Naive B cell (primary cell): ENCODE measurements at places on chromosomes 2 and 18. TPM values are rescaled to one million over a fixed set of nuclear protein-coding genes. Genes with fewer than 3 reads are reported as not detected.
A peak's percentile ranks its signal among the peaks of the same experiment; 100 is the strongest.

GRCh38 chr2:198545411-198545810, 741.0 kb downstream of the PLCL1 start:
- H3K27ac ChIP-seq = no peak overlapping the region
- no peaks in the 10 kb centered on the region for H3K36me3 ChIP-seq
- H3K4me3 ChIP-seq = no peak overlapping the region
- no peaks in the 10 kb centered on the region for H3K27me3 ChIP-seq
- no peaks in the 10 kb centered on the region for H3K4me1 ChIP-seq

DNA sequence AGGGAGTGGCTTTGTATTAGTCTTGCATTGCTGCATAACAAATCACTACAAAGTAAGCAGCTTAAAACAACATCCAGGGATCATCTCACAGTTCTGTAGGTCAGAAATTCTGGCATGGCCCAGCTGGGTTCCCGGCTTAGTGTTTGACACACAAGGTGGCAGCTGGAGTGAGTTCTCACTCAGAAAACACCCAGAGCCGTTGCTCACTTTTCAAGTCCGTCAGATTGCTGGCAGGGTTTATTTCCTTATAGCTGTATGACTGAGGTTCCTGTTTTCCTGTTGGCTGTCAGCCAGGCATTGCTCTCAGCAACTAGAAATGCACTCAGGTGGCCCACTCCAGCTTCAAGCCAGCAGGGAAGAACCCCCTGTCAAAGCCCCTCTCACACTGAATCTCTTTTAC, 324.1 kb downstream of the CCDC178 start:
- peaks cover 4% of the 10 kb centered on the region for H3K27me3 ChIP-seq
- no peaks in the 10 kb centered on the region for H3K36me3 ChIP-seq
- no peak for DNase-seq
- no peaks in the 10 kb centered on the region for H3K4me1 ChIP-seq
- H3K27ac ChIP-seq = no peak overlapping the region

GRCh38 chr2:38376346-38377049, 575 bp downstream of the ATL2 start:
- H3K27ac ChIP-seq = peak overlapping the region; percentile 99
- H3K4me1 ChIP-seq = peaks cover 60% of the 10 kb centered on the region
- peak overlapping the region; percentile 94 for H3K4me3 ChIP-seq
- peak; percentile 72 for DNase-seq
- no peaks in the 10 kb centered on the region for H3K27me3 ChIP-seq

GRCh38 chr2:145021962-145022665, 502.2 kb upstream of the ZEB2 start:
- H3K27ac ChIP-seq = no peak overlapping the region
- peaks cover 17% of the 10 kb centered on the region for H3K4me1 ChIP-seq
- DNase-seq = no peak
- no peaks in the 10 kb centered on the region for H3K36me3 ChIP-seq
- no peak overlapping the region for H3K4me3 ChIP-seq
- H3K27me3 ChIP-seq = no peaks in the 10 kb centered on the region

GRCh38 chr18:79784965-79785770, 12.6 kb upstream of the KCNG2 start:
- H3K36me3 ChIP-seq = no peaks in the 10 kb centered on the region
- peaks cover 2% of the 10 kb centered on the region for H3K4me1 ChIP-seq
- H3K4me3 ChIP-seq = no peak overlapping the region
- H3K27me3 ChIP-seq = peaks cover 40% of the 10 kb centered on the region

- H3K4me1 ChIP-seq = no peaks in the 10 kb centered on the region
- DNase-seq = no peak
- H3K27me3 ChIP-seq = peaks cover 31% of the 10 kb centered on the region
- no peaks in the 10 kb centered on the region for H3K36me3 ChIP-seq
- H3K27ac ChIP-seq = no peak overlapping the region
These were observed 97.6 kb upstream of the MAP3K20 start for GRCh38 chr2:172978063-172978383.

DNA sequence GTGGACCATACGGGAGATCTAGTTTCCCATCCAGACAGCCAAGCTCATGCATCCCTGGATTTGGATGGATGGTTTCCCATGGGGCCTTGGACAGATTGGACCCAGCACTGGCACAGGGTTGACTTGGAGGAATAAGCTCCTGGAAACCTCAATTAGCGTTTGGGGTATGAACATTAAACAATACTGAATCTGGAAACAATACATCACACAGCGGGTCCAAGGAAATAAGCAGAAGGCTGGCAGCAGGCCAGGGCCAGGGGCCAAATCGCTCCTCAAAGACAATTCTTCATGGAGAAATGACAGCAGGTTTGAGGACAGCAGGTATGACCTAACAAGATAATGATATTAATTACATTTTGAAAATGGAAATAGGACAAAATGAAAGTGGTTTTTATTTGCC, 540.6 kb downstream of the RIT2 start:
- H3K4me1 ChIP-seq = no peaks in the 10 kb centered on the region
- no peak overlapping the region for H3K4me3 ChIP-seq
- H3K27ac ChIP-seq = no peak overlapping the region
- H3K36me3 ChIP-seq = no peaks in the 10 kb centered on the region

Gene TWIST2
- not detected for polyA plus RNA-seq

Gene SMCHD1
- polyA plus RNA-seq = 46.7 TPM

Gene REEP1
- polyA plus RNA-seq = not detected
